GM19239 (cell line): ENCODE measurements at places on chromosomes 7 and 10.

DNA sequence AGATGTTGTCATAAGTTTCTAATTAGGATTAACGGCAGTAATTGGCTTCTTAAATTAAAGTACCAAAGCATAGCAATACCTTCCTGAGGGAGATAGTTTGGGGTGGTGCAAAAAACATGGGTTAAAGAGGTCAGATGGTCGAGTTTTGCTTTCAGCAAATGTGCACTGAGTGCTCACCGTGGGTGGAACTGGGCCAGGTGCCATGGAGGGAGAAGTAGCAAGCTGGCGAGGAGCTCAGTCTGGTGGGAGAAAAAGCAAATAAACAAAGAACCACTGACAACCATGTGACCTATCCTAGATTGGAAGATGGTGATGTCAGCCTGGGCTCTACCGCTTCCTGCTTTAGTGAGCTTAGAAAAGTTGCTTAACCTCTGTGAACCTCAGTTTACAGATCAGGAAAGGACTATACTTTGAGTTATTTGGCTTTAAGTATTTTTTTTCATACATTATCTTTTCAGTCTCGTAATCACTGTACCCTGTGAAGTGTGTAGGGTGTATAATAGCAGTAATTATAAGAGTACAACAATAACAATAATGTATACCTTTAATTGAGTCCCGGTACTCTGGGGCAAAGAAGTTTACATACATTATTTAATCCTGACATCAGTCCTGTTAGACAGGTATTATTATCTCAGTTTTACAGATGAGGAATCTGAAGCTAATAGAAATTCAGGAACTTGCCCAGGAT, 69.0 kb upstream of the PDCD4 start:
- DNase-seq = peak; percentile 20

DNA sequence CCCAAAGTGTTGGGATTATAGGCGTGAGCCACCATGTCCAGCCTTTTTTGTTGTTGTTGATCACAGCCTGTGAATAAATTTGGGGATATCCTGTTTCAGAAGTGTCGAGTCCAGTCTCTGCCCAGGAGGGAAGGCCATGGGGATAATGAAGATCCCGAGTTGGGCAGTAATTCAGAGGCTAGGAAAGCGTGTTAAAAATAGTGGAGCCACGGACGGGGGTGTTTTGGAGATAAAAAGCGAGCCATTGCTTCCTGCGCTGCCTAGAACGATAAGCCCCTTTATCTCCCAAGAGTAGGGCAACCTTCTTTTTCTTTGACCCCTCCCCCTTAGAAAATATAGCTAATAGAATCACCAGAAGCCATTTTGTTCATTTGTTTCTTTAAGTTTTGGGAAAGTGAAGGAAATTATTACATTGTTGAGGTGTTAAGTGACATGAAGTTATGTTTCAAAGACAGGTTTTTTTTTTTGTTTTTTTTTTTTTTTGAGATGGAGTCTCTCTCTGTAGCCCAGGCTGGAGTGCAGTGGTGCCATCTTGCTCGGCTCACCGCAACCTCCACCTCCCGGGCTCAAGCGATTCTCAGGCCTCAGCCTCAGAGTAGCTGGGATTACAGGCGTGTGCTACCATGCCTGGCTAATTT, 43.3 kb downstream of the IL15RA start:
- no peak for DNase-seq

- no peak for DNase-seq
These were observed 21.4 kb upstream of the ATOH7 start for GRCh38 chr10:68253346-68253745.

GRCh38 chr7:134963036-134963435, 23.3 kb upstream of the AGBL3 start:
- no peak for DNase-seq

DNA sequence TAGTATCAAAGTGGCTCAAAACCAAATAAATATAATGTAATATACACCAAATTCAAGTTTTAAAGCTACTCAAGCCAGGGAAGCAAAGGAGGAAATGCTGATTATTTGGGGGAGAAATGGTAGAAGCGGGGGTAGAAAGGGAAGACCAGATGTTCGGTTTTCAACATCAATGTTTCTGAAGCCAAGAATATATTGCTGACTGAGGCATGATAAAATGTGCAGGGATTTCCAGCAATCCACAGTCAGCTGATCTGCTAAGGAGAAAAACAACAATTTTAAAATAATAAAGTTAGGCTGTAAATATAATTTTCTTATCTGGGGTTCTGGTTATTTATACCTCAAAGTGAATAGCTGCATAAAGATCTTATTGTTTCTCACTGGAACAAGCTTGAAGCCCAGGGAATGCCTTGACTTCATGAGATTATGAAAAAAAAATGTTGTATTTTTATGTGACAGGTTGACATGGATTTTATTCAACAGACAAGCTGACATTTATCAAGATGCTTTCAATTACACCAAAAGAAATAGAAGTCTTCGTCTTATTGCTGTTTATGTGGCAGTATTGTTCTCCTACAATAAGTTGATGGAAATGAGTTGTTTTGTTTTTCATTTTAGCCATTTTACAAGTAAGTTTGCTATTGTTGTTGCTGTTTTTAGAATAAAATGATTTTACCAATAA, 28.6 kb upstream of the BMPER start:
- DNase-seq = no peak

DNA sequence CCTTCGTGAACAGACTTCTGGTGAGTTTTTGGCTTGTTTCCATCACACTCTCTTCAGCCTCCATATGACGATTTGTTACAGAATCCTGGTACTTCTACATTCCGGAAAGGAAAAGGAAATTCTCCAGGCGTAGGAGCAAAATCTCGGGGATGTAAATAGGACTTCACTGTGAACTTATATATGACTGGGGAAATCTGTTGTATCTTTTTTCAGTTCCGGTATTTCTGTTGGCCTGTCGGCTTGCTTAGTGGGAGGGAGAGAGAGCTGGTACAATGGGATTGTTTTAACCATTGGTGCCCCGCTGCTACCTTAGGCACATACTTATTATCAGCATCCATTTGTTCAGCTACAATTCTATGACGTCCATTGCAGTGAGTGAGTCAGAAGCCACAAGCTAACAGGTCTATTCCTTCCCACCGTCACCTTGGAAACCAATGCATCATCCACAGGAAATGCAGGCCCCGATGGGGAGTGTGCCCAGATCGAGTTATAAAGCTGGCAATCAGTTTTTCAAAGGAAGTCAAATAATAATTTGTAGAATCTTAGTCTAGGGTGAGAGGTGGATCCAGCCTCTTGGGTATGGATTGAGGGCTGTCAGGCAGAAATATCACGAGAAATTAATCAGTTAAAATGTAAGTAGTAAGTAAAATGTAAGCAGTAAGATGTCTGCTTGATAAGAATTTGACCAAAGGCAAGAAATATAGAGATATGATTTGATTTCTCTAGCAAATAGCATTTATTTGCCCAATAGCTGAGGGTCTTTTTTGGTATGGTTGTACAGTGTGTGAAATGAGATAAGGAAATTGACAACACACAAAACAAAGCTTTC, 92.0 kb upstream of the MKLN1 start:
- DNase-seq = no peak

GRCh38 chr10:88640186-88640585, 24.1 kb upstream of the LIPF start:
- no peak for DNase-seq

- DNase-seq = no peak
These were observed 82.6 kb downstream of the AMPH start for GRCh38 chr7:38548605-38549004.

- no peak for DNase-seq
These were observed 68.2 kb downstream of the CUBN start for GRCh38 chr10:17061418-17061817.

DNA sequence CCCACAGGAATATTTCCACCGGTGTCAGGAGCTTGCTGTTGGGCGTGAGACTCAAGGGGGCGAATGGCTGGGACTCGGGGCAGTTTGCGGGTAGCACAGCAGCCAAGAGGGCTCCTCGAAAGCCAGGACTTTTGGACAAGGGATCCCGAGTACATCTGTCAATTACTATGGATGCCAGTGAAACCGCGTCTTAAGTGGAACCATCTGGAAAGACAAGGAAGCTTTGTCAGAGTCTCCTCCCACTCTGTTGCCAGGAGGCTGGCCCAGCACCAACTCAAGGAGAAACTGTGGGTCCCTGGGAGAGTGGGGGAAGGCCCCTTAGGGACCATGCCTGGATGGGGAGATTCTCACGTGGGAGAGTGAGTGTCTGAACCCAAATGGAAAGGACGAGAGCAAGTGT, 57.1 kb downstream of the C10orf143 start:
- DNase-seq = no peak

GRCh38 chr7:81209059-81209458, 290.2 kb upstream of the SEMA3C start:
- DNase-seq = no peak

GRCh38 chr10:133441780-133442179, 12.0 kb upstream of the SCART1 start:
- no peak for DNase-seq
